GM12892 (cell line): ENCODE measurements at places on chromosomes 4 and X.

DNA sequence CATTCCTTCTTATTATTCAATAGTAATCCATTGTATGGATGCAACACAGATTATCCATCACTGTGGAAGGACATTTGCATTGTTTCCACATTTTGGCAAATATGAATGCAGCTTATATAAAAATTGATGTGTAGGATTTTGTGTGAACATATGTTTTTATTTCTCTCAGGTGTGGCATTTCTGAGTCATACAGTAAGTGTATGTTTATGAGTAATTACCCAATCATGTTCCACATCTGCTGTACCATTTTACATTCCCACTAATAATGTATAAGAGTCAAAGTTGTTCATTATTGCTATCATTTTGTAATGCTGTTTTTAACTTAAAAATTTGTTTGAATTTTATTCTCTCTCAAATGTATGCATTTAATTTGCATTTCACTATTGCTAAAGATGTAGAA is 25.5 kb downstream of the MAGEA4 start:
- no peak for DNase-seq

DNA sequence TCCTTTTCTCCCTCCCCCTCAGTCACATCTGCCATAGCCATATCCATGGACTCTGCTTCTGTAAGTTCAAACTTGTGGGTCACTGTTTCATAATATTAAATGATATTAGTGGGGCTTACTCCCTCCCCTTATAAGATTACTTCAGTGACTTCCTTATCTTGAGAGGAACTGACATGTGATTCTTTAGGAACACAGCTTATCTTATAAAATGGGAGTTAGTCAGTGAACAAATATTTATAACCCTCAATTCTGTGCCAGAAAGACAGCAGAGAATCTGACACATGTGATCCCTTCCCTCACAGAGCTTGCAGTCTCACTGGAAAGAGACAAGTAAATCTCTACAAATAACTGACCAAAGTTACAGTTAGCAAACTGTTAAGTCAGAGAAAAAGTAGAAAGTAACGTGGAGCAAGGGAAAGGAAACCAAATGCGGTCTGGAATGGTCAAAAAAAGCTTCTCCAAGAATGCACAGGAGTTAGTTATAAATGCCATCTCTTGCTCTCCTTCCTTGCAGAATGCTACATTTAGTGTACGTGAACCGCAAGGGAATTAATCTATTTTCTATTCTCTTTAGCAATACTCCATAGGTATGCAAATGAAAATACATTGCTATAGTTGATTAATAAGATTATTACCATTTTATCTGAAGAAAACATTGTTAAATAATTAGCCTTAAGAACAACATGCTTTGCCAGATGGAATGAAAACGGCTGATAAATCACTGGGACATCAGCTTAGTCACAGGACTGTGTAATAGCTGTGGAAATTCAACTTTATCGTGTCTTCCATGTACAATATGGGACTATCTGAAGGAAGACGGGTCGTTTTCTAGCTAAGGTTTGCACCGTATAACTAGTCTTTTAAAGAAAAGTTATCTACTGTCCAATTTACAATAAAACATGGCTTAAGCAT is 29.0 kb downstream of the SGMS2 start:
- no peak for DNase-seq

GRCh38 chrX:136953867-136954787 is 73.6 kb upstream of the RBMX start:
- DNase-seq = peak; percentile 11

- no peak for DNase-seq
Observed at GRCh38 chr4:87209182-87209581, 11.2 kb downstream of the KLHL8 start.

GRCh38 chrX:102580891-102581290 is 18.4 kb upstream of the ARMCX5 start:
- no peak for DNase-seq

DNA sequence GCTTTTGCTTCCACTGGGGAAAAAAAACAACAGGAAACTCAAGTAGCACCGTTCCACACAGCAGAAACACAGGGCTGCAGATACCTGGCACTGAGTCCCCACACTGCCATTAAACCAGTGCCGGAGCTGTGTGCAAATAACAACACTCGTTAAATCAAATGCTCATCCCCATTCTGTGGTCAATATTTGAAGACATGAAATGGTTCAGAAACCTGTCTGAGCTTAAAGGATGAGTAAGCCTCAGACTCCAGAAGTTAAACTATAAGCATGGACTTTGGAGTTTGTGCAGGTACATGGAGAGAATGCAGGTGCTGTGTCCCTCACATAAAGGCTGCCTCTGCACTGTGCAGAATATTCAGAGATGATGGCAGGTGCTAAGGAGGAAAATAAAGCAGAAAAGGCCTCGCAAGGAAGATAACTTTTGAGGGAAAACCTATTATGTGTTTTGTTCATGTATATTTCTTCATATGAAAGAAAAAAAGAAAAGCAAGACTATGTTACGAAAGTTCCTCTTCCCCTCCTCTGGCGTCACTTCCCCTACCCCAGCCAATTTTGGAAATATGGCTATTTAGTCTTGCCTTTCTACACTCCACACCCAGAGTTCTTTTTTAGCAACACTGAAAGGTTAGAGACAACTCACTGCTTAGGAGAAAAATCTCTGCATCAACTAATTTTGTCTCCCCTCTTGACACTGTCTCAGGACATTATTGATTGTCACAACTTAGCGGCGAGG is 4.6 kb downstream of the MPP1 start:
- no peak for DNase-seq

- DNase-seq = no peak
Observed at GRCh38 chr4:122341886-122342285, 36.9 kb upstream of the ADAD1 start.

DNA sequence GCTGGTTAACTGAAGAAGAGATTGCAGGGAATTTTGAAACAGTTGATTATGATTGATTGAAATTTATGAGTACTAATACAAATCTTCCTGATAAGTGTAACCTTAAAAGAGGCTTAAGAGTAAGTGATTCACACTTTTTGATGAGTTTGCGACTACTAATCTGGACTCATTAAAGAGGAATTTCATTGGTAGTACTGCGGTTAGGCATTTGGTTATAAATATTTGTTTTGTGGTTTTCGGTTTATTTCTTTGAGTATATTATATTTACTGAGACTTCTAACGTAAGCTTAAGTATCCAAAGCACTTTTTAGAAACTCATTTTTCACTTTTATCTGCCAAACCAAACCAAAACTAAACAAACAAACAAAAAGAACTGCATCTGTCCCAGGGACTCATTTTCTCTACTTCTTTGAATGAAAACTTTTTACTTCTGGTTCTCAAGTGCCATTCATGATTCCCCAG is 20.7 kb downstream of the SLIT2 start:
- DNase-seq = no peak

- DNase-seq = no peak
Observed at GRCh38 chrX:72060196-72060920, 71.4 kb downstream of the RTL5 start.

- DNase-seq = no peak
Observed at GRCh38 chr4:30973993-30974392, 253.8 kb downstream of the PCDH7 start.

- DNase-seq = no peak
Observed at GRCh38 chr4:145097331-145097820, 620 bp downstream of the ANAPC10 start.

DNA sequence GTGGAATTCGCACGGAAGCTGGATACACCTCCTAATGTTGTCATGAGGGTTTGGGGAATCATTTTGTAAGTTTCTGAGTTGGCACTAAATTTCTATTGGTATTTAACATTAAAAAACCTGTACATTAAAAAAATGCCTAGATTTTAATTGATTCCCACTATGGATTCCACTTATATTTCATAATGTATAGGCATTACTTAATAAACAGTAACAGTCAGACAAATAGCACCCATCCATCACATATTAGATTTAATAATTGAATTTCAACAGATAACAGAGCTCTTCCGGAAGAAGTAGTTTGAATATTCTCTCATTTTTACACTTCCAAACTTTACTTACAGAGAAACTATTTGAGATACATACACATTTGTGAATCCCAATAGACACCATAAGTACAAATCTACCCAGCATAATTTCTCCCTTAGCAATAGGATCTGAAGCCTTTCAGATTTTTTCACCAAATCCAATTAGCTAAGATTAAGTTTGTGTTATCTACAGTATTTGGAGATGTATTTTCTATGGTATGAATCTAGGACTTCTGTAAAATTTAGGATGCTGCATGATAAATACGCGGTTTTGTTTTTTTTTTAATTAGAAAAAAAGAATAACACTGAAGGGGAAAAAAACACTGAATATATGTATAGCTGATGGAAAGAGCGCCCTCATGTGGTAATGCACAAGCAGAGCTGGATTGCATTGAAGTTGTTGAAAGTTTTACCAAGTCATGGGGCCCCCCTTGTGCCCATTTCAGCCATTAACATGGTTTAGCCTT is 12.2 kb upstream of the ODAM start:
- DNase-seq = no peak

DNA sequence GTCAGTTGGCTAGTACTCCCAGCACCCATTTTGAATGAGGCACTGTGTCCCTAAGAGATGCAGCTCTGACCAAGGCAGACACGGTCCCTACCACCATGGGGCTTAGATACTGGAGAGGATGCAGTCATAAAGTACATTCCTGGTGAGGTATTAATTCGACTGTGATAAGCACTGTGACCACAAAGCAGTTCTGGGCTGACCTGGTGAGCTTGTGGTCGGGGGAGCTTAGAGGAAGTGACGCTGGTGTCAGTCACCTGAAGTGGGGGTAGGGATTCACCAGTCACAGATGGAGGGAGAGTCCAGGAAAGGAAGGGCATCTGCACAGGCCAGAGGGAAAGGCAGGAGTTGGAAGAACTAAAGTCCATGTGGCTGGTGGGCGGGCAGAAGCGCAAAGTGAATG is 15.8 kb upstream of the CLTRN start:
- DNase-seq = no peak

DNA sequence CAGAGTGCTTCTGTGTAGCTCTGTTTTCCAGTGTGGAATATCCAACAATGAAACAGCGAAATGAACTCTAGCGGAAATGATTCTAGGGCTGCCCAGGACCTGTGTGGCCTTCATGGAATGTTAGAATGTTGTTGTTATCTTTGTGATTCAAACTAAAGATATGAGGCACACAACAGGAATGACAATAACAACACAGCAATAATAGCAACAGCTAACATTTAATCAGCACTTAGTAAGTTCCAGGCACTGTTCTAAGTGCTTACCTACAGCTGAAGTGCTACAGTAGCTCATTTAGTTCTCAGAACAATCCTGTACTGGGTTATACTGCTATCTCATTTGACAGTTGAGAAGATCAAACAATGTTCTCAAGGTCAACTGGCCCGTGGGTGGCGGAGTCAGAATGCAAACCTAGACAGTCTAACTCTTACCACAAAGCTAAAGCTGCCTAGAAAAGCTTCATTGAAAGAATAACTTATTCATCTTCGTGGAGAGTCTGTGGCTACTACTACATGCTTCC is 63.7 kb downstream of the MAML3 start:
- no peak for DNase-seq

- no peak for DNase-seq
Observed at GRCh38 chrX:125205133-125205917, 114.3 kb upstream of the TEX13C start.

GRCh38 chr4:36208893-36209473 is 35.3 kb downstream of the ARAP2 start:
- peak; percentile 8 for DNase-seq
